Non-pigmented ciliary epithelial cell (primary cell): ENCODE measurements at places on chromosomes 11 and 22.

- no peak for DNase-seq
Observed at GRCh38 chr11:66727282-66728037, 1.6 kb downstream of the SPTBN2 start.

DNA sequence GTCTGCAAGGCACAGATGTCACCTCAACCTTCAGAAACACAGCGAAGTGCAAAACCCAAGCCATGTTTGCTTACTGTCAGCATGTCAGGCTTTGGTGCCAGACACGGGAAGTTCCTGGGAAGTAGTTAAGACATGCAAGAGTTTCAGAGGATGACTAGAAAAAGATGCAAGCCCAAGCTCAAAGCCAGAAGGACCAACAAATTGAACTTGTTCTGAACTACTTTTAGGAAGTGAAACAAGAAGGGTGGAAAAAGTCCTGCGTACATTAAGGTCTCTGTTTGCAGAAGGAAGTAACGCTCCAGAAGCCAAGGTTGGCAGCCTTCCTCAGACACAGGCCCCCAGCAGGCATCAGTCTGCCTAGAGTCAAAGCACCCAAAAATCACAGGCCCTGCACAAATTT is 2.6 kb downstream of the AP1B1 start:
- DNase-seq, result no peak

DNA sequence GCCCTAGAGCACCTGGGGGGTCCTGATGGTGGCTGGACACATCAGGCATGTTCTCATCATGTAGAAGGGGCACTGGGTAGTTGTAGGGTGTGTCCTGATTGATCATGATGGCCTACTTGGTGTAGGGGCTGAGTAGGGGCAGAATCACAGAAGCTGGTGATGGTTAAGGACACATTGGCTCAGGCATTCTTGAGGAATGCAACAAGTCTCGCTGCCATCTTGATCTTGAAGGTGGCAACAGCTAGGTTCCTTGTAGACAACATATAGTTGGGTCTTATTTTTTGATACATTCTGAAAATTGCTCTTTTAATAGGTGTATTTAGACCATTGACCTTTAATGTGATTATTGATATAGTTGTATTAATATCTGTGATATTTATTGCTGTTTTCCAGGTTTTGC is 28.1 kb downstream of the PPP6R3 start:
- no peak for DNase-seq

- DNase-seq, result no peak
Observed at GRCh38 chr22:24053481-24054226, 42.5 kb downstream of the CABIN1 start.

GRCh38 chr22:17587629-17588028 is 24.3 kb downstream of the SLC25A18 start:
- DNase-seq, result no peak

DNA sequence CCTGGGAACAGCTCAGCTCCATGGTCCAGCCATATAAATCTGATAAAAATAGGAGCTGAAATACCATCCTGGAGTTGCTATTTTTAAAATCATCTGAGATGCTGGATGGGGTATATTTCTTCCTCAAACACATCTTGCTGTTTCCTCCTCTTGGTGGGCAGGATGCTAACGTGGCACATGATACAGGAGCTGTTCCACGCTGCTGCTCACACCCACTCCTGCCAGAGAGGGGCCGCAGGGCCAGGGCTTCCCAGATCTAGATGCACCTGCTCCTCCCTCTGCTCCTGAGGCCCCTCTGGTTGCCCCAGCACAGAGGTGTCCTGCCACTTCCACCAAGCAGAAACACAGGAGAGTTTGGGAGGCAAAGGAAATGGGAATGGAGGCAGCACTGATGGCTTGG is 3.3 kb upstream of the ST3GAL4 start:
- DNase-seq, result no peak

- no peak for DNase-seq
Observed at GRCh38 chr22:22197993-22198402, 46.6 kb upstream of the VPREB1 start.

- no peak for DNase-seq
Observed at GRCh38 chr11:2510626-2511402, 66.0 kb downstream of the KCNQ1 start.

- DNase-seq, result no peak
Observed at GRCh38 chr11:33292311-33292710, 35.1 kb downstream of the HIPK3 start.

DNA sequence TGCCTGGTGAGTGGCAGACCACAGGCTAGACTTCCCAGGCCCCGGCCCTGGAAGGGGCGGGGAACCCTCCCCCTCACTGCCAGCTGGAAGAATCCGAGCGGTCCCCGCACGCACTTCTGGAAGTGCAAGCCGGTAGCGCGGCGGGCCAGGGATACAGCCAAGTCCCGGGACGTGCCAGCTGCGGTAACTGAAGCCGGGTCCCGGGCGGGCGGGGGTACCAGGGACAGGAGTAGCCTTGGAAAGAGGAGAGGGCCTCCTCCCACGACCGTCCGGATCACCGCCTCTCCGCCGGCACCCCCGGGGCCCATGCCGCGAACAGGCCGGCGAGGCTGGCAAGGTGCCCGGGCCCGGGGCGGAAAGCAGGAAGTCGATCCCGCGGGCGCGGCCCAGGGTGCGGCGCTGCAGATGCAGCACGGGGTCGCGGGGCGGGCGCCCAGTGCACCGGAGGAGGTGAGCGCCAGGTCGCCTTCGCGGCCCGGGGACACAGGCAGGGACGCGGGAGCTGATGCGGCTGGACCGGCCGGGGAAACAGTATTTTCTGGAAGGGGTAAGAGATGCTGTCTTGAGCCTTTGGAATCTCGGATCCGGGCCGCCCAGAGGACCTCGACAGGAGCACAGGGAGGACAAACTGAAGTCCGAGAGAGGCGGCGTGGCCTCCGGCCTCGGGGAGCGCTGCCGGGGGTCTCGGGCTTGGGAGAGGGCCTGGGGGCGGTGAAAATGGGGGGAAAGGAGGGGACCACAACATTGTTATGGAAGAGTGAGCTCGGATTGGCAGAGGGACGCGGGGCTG is 783 bp upstream of the SLC35C1 start:
- no peak for DNase-seq

- DNase-seq, result no peak
Observed at GRCh38 chr11:41307296-41308080, 152.0 kb downstream of the LRRC4C start.

GRCh38 chr22:42711895-42712837 is 8.5 kb downstream of the A4GALT start:
- DNase-seq, result no peak

- DNase-seq, result no peak
Observed at GRCh38 chr22:24518228-24518627, 23.1 kb downstream of the UPB1 start.

GRCh38 chr11:48063424-48063978 is 83.1 kb downstream of the PTPRJ start:
- peak; percentile 93 for DNase-seq

DNA sequence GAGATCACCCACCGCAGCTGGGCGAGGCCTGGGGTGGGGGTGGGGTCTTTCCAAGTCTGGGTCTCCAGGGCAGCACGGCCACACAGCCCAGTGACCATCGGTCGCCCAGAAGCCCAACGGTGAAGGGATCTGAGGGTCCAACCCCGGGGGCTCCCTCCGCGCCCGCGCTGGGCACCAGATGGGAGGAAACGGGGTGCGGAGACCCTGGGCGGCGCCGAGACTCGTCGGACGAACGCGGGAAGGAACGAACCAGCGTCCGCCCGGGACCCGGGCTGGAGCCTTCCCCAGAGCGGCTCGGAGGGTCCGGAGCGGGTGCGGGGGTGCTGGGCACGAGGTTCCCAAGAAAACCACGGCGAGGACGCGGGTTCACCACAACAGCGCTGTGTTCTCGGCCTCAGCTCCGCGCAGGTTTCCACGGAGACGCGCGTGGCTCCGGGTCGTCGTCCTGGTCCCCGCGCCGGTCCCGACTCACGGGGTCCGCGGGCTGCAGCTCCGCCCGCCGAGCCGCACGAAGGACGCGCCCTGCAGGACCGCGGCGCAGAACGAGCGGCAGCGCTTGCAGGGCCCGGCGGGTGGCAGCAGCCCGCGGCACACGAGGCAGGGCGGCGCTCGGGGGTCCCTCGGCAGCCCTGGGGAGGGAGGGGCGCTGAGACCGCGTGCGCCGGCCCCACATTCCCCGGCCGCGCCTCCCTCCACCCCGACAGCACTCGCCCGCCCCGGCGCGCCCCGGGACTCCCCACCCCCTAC is 2.3 kb upstream of the IL17REL start:
- no peak for DNase-seq

DNA sequence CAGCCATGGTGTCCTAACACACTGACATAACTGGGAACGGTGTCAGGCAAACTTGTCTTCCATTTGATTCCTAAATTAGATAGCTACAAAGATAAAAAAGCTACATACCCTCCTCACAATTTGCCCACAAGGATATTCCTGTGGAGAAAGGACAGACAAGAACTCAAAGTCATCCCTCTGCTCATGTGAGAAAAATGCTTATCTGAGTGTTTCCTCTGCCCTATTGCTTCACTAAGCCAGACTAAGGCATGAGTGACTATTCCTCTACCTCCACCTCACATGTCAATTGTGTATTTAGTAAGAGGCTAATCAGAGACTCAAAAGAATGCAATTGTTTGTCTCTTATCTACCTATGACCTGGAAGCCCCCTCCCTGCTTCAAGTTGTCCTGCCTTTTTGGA is 247.7 kb downstream of the DDX10 start:
- DNase-seq, result no peak

DNA sequence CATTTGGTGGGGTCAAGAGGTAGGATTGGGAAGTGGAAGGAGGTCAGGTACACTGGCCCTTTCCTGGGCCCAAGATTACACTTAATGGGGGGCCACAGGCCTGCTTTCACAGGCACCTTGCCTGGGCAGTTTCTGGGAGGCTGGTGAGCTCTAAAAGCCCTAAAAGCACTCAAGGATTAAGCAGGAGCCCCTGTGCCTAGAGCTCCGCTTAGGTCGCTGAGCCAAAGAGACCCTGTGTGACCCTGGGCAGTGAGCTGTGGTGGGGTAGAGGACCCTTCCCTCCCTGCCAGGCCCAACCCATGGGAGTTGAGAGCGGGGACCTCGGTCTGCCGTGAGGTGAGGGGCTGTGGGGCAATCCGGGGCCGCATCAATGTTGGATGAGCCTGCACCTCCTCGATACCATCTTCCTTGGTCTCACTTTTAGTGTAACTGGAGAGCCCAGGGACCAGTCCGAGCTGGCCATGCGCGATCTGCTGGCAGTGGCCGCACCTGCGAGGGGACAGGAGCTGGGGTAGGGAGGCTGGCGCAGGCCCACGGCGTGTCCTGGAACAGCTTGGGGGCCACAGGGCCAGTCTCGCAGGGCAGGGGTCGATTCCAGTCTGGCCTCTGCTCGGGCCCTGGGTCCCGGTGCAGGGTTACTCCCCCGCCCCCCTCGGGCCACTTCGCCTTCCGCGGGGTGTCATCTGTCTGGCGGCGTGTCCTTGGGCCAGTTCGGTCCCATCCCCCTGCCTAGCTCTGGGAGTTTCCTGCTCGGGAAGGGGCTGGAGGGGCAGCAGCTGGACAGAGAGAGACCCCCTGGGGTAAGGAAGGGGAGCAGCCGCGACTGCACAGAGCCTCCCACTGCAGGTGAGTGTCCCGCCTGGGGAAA is 44.3 kb downstream of the EIF3F start:
- DNase-seq, result no peak

- no peak for DNase-seq
Observed at GRCh38 chr11:66467034-66467659, 442 bp downstream of the PELI3 start.

DNA sequence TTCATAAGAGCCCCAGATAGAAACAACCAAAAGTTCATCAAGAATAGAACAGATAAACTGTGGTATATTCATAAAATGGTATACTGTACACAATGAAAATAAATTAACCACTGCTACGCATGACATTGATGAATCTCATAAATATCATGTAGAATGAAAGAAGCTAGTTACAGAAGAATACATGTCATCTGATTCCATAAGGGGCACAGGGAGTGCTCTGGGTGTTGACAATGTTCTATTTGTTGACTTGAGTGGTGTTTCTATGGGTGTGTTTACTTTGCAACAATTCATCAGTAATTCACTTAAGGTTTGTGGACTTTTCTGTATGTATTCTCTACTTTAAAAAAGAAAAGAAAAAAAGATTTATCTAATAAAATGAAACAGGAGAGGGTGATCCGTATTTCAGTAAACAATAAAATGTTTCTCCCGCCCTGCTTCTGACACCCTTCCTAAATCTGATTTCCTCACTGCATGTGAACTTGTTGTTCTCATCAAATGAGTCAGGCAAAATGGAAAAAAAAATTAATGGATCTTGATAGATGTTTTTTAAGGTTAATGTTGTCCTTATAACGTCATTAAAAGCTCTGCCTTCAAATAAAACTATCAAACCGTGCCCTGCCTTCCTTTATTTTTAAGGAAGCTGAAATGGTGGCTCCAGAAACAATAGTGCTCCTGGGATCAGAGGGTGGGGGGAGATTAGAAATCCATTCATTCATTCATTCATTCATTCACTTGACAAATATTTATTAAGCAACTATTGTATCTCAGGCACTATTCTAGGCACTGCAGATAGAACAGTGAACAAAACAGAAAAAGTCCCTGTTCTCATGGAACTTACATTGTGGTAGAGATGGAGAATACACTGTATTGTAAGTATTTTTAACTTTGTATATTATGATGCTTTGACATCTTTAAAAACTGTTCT is 77.2 kb upstream of the CD44 start:
- DNase-seq, result no peak

DNA sequence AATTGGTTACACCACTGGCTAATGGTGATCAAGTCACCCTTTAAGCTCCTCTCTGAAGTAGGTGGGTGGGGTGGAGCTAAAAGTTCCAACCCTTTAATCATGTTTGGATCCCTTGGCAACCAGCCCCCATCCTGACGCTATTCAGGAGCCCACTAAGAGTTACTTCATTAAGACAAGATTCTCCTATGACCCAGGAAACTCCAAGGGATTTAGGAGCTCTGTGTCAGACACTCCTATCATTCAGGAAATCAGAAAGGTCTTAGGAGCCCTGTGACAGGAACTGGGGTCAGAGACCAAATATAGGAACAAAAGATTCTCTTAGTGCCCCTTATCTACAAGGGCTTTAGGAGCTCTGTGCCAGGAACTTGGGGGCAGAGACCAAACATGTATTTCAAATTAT is 141.3 kb downstream of the ATG16L2 start:
- no peak for DNase-seq

DNA sequence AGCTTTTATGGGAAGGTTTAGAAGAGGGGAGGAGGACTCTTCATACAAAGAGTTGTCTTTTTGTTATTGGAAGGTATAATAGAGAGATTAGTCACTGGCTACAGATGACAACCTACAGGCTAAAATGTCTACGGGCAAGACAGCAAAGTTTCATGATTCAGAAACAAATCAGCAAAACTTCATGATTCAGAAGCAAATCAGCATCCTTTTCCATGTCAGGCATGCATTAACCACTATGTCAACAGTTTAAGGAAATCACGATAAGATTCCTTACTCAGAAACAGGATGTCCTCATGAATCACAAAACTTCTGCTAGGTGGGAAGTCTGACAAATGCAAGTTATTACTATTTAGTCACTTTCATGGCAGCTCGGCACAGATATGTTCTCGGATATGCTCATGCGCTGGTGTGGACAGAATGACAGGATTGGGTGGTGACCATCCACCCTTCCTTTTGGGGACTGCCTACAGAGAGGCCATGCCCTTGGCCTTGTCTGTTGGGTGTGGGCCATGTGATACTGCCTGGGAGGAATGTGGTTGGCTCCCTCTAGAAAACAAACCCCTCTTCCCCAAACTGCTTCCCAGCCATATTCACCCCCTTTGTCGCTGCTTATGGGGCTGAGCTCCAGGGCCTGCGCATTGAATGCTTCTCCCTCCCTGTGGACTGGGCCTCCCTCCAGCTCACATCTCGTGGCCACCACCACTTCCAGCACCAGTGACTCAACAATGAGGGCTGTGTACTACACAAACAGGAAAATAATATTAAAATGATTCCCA is 10.1 kb downstream of the C11orf91 start:
- DNase-seq, result peak; percentile 98
